Foreskin keratinocyte (primary cell): ENCODE measurements at places on chromosomes 4 and X. TPM values are rescaled to one million over a fixed set of nuclear protein-coding genes. Genes with fewer than 3 reads are reported as not detected.

MYL5 gene
- 5.3 and 6.5 TPM in 2 replicates for polyA plus RNA-seq

AWAT2 gene
- polyA plus RNA-seq, result not detected in 2 replicates

TMEM35A gene
- polyA plus RNA-seq, result 0.07 TPM in 2 replicates

GRCh38 chrX:70439016-70439415 is 5.6 kb upstream of the DLG3 start:
- peak; percentile 26 for DNase-seq

- no peak for DNase-seq
Observed at GRCh38 chrX:1027133-1027532, 185.3 kb downstream of the CRLF2 start.

DNA sequence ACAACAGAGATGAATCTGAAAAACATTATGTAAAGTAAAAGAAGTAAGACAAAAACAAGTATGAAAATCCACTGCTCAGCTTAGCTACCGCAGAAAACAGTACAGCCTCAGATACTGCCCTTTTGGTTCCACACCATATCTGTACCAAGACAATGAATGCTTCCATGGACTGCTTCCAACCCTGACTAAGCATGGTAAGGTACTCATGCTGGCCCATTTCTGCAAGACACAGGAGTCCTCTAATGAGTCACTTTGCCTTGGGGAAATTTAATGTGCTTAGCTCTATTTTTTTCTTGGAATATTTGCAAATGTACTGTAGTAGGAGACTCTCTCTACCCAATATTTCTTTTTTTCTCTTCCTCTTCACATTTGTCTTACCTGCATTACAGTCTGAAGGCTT is 931.7 kb upstream of the HS3ST1 start:
- DNase-seq, result peak; percentile 63

- DNase-seq, result no peak
Observed at GRCh38 chr4:24488399-24489164, 95.8 kb downstream of the DHX15 start.

DNA sequence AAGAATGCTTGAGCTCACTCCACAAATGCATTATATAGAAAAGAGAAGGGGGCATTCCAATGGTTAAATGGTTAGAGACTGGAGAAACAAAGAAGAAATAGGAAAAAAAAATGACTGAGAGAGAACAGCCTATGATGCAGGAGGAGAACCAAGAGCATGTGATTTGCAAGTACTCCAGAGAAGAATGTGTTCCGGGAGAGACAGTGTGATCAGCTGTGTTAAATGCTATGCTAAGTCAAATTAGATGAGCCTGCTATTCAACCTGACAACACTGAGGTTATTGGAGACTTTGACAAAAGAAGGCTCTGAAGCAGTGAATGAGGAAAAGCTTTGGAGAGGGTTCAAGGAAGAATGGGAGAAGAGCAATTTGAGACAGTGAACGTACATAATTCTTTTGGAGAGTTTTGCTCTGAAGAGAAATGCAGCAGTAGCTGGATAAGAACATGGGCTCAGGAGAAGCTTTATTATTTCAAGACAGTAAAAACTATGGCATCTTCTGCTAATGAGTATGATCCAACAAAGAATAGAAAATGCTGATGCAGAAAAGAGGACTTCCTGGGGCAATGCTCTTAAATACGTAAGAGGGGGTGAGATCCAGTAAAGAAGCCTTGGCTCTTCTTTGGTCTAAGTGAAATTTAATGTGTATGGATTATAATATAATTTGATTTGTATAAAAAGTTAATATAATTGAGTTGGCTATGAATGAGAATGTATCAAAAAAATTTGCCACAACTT is 66.3 kb downstream of the PPP3CA start:
- DNase-seq, result no peak

DNA sequence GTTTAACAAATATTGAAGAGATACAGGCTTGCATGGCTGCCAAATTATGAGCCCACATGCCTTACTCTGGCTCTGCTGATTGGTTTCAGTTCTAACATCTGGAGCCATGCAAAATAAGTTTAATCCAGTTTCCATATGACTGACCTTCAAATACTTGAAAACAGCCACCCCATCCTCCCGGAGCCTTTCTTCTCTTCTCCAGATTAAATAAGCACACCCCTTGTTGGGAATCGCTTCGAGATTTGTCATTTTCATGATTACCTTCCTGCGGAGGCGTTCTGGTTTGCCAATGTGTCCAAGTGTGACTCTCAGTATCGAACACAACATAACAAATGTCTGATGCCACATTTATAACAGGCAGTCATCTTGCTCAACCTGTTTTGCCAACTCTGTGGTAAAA is 101.6 kb upstream of the JADE1 start:
- peak; percentile 44 for DNase-seq

DNA sequence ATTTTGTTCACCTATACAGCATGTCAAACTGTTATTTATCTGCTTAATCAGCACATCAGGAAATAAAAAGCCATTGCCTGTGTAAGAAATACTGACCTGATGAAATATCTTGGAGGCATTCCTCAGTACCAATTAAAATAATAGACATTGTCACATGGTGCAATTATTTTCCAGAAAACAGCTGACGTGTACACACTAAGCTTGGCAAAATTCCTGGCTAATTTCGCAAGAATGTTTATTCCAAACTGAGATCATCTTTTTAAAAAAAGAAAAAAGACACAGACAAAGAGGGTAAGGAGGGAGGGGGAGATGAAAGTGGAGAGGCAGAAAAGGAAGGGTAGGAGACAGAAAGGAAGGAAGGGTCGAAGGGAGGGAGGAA is 61.9 kb upstream of the NFKB1 start:
- DNase-seq, result peak; percentile 93

DNA sequence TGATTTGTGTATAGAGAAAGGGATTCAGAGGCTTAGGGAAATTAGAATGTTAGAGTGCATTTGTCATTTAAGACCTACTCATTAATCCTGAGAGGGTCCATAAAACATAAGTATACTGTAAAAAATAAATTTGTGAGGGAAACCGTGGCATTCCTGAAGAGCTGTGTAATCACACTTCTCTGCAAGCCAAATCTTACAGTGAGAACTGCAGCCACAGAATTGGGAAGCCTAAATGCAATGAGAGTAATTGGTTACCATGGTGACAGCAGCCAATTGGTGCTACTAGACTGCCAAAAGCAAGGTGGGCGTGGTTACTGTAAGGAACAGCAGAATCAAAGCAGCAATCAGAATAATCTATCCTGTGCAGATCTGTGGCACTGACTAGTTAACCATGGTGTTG is 345.2 kb upstream of the GRID2 start:
- DNase-seq, result no peak

GRCh38 chr4:102341201-102341600 is 4.1 kb downstream of the SLC39A8 start:
- no peak for DNase-seq

DNA sequence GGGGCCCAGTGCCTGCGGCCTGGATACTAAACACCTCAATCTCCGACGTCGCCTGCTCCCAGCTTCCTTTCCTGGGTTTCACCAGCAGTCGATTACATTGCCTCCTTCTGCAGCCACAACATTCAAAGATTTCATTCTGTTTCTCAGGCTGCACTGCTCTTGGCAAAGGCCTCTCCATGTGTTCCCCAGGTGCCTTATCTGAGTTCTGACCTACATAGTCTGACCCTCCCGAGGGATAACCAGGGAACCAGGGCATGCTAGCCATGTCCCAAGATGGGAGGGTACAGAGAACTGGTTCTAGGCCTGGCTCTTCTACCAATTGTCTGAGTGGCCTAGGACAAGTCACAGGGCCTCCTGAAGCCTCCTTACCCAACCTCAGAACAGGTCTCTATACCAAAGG is 62.2 kb upstream of the ACSL1 start:
- DNase-seq, result no peak

DNA sequence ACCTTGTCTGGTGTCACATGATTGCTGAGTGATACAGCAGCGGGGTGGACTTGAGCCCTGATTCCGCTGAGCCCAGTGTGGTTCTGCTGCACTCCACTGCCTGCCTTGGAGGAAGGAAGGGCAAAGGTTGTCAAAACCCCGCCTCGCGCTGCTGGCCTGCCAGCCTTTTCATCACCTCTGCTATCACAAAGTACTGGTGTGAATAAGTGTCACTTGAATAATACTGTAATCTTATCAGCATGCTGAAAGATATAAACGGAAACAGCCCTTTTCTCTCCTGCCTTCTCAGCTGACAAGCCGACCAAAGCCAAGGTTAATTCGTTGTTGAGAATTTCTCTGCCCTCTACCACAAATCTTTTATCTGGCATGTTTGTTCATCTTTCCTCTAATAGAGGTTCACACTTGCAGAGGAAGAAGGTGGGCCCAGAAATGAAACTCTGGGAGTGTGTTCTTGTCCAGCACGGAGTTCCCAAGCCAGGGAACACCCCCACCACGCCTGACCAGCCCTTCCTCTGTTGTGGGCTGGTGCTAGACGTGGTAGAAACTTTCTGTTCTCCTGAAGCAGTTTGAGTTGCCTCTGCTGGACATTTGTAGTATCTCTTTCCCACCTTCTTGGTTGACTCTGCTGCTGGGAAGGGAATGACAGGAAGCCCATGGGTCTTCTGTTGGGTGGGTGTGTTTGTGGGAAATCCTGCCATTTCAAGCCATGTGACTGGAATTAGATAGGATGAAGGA is 21.5 kb downstream of the FHDC1 start:
- no peak for DNase-seq

DNA sequence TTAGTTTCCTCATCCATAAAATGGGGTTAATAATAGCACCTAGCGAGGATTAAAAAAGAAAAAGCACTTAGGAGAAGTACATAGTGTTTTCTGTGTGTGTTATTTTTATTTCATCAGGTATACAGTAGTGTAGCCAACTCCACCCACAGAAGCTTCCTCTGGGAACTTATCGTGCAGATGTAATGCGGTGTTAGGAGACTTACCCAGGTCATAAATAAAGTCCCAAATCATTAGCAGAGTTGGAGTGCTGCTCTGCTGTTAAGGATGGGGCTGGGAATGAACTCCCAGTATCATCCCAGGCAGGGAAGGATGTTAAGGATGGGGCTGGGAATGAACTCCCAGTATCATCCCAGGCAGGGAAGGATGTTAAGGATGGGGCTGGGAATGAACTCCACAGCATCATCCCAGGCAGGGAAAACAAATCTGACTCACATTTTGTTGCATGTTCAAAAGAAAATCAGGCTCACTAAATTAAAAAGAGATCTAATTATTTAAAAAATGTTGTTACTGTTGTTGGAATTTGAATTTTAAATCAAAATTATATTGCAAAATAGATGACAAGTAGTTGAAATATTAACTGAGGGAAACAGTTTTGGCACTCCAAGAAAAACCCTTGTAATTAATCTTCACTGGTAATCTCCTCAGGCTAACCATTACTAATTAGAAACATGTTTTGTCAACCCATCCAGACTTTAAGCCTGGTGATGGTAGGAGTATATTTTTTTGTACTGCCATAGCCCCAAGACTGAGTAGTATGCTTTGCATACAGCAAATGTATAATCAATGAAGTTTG is 10.2 kb upstream of the SFRP2 start:
- no peak for DNase-seq

GRCh38 chr4:81963015-81963762 is 410.6 kb downstream of the HNRNPD start:
- DNase-seq, result no peak

- peak; percentile 25 for DNase-seq
Observed at GRCh38 chr4:52939325-52939724, 77.2 kb downstream of the RASL11B start.

- DNase-seq, result no peak
Observed at GRCh38 chr4:128661479-128661878, 148.0 kb upstream of the JADE1 start.

DNA sequence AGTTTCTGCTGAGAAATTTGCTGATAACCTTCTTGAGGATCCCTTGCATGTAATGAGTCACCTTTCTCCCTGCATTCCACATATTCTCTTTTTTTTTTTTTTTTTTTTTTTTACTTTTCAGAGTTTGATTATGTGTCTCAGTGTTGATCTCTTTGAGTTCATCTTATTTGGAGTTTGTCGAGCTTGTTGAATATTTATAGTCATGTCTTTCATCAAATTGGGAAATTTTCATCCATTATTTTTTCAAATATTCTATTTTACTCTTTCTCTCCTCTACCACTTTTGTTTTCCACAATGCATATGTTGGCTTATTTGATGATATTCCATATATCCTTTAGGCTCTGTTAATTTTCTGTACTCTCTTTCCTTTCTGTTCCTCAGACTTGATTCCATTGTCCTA is 136.1 kb downstream of the MAD2L1 start:
- no peak for DNase-seq
